ENCODE measurements at places on chromosomes 11 and 22. TPM values are rescaled to one million over a fixed set of nuclear protein-coding genes. Genes with fewer than 3 reads are reported as not detected.

The CXCR5 gene
- not detected for polyA plus RNA-seq

The AAMDC gene
- polyA plus RNA-seq, result 157 TPM

The RTN3 gene
- 116 TPM for polyA plus RNA-seq

The SCGB1C1 gene
- polyA plus RNA-seq, result not detected

The RASGRP2 gene
- 64.0 TPM for polyA plus RNA-seq

The CCDC15 gene
- 2.2 TPM for polyA plus RNA-seq

GRCh38 chr11:113475160-113475761 is at the start of gene DRD2:
DRD2 (minus strand) TSS chr11:113475398; CDS start chr11:113424651, 50,747 bp downstream.
- H3K4me1 ChIP-seq, result peaks cover 4% of the 10 kb centered on the region
- H3K36me3 ChIP-seq, result no peaks in the 10 kb centered on the region
- H3K4me3 ChIP-seq, result peak within 1 kb of the TSS; percentile 27
- peak; percentile 27 for DNase-seq
- H3K27ac ChIP-seq, result no peak within 1 kb of the TSS
- H3K27me3 ChIP-seq, result peaks cover 60% of the 10 kb centered on the region

DNA sequence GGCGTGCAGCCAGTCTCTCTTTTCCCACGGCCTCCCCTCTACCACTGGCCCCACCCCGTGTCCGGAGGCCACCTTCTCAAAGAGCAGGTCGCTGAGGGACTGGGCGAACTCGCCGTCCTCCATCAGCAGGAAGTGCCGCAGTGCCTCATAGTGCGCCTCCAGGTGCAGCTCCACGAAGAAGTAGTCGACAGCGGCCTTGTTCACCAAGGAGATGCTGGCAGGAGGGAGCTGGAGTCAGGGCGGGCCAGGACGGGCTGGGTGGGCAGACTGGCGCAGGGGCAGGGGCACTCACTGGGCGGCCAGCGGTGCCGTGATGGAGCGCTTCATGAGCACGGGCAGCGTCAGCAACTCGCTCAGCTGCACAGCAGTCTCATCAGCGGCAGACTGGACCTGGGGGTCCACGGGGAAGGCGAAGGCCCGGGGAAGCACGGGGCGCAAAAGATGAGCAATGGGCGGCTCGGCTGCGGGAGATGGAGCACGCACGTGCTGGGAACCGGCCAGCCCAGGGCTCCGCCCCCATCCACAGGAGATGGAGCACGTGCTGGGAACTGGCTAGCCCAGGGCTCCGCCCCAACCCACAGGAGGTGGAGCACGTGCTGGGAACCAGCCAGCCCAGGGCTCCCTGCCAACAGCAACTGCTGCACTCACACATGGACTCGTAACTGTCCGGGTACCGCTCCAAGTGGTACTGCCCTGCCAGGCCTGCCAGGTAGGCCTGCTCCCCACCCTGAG is 18.4 kb downstream of the SELENOO start:
- no peak overlapping the region for H3K4me3 ChIP-seq
- no peaks in the 10 kb centered on the region for H3K27me3 ChIP-seq
- H3K27ac ChIP-seq, result no peak overlapping the region
- no peaks in the 10 kb centered on the region for H3K4me1 ChIP-seq
- DNase-seq, result peak; percentile 47

DNA sequence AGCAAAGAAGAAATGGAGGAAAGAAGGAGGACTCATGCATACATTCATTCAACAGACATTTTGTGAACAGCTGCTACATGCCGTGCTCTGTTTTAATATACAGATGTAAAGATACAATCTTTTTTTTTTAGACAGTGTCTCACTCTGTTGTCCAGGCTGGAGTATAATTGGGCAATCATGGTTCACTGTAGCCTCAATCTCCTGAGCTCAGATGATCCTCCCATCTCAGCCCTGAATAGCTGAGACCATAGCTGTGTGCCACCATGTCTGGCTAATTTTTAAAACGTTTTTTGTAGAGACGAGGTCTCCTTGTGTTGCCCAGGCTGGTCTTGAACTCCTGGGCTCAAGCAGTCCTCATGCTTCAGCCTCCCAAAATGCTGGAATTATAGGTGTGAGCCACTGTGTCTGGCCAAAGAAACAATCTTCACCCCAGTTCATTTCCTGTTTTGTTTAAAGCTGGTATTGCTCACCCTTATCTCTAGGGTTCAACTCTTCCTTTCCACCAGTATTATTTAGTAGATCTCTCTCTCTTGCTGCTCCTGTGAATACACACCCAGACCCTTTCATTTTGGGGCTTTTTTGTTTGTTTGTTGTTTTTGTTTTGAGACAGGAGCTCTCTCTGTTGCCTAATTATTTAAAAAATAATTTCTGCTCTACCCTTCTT is 69.8 kb downstream of the RNF169 start:
- peaks cover 11% of the 10 kb centered on the region for H3K4me1 ChIP-seq
- no peak overlapping the region for H3K27ac ChIP-seq
- no peaks in the 10 kb centered on the region for H3K27me3 ChIP-seq

GRCh38 chr11:26837154-26837553 is 115.3 kb upstream of the SLC5A12 start:
- no peaks in the 10 kb centered on the region for H3K4me1 ChIP-seq
- no peak overlapping the region for H3K4me3 ChIP-seq
- DNase-seq, result no peak
- no peaks in the 10 kb centered on the region for H3K36me3 ChIP-seq

DNA sequence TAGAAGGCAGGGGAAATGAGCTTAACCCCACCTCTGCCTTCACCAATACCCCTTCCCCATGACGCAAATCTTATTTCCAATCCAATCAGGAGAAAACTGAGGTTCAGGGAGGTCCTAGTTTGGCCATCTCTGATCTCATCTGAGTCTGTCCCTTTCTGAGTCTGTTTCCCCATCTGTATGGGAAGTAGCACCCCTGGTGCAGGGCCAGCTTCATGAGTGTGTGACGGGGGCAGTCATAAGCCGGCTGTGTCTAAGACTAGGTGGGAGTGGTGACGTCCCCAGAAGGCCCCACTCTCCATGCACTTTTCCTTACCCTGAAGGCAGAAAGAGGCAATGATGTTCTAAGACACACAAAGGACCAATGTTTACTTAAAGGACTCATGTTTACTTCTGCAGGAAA is 72.3 kb downstream of the MN1 start:
- H3K4me3 ChIP-seq, result no peak overlapping the region
- DNase-seq, result no peak
- peaks cover 11% of the 10 kb centered on the region for H3K4me1 ChIP-seq
- no peaks in the 10 kb centered on the region for H3K27me3 ChIP-seq
- H3K36me3 ChIP-seq, result no peaks in the 10 kb centered on the region

DNA sequence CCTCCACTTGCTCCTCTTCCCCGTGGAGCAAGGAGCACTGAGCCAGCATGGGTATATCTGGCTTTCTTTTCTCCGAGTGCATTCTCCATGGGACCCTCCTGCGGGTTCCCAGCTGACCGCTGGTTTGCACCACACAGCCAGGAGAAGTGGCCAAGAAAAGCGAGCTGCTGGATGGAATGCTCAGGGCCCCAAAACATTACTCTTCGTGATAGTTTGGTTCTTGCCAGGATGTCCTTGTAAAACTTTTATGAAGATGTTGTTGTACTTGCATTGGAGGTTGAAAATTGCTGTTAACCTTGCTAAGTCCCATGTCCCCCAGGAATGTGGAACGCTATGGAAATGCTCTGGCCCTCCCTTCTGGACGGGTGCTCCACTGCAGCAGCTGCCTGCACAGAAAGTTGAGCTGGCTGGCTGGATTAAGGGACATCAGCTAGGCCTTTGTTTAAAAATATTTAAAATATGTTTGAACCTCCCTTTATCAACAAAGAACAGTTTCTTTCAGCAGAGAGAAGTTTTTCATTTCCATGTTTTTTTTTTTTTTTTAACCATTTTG is 68.7 kb downstream of the ZNRF3 start:
- H3K27me3 ChIP-seq, result no peaks in the 10 kb centered on the region
- H3K27ac ChIP-seq, result peak overlapping the region; percentile 8
- H3K4me3 ChIP-seq, result no peak overlapping the region
- no peak for DNase-seq

DNA sequence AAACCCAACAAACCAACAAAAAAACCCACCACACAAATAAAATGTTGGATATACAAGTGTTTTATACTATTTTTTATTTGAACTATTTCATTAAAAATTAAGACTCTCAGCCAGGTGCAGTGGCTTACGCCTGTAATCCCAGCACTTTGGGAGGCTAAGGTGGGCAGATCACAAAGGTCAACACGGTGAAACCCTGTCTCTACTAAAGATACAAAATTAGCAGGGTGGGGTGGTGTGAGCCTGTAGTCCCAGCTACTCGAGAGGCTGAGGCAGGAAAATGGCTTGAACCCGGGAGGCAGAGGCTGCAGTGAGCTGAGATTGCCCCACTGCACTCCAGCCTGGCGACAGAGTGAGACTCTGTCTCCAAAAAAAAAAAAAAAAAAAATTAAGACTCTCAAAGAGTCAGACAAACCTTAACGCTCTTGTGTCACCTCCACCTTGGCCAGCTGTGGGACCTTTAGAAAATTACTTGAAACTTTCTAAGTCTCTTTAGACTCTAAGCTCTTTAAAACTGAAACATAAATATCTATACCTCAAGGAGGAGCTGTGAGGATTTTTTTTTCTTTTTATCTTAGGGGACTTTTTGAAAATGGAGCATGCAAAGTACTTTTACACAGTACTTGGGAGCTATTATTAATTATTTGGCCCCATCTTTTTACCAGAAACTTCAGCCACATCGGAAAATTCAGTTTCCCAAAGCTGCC is 68.4 kb upstream of the CLNS1A start:
- no peaks in the 10 kb centered on the region for H3K4me1 ChIP-seq
- no peak for DNase-seq
- no peaks in the 10 kb centered on the region for H3K27me3 ChIP-seq
- H3K36me3 ChIP-seq, result peaks cover 7% of the 10 kb centered on the region
- no peak overlapping the region for H3K4me3 ChIP-seq
- no peak overlapping the region for H3K27ac ChIP-seq

- peaks cover 12% of the 10 kb centered on the region for H3K27me3 ChIP-seq
- H3K4me3 ChIP-seq, result no peak overlapping the region
- H3K36me3 ChIP-seq, result no peaks in the 10 kb centered on the region
- H3K27ac ChIP-seq, result no peak overlapping the region
- DNase-seq, result no peak
Observed at GRCh38 chr11:72157131-72157530, 21.6 kb downstream of the FOLR3 start.

DNA sequence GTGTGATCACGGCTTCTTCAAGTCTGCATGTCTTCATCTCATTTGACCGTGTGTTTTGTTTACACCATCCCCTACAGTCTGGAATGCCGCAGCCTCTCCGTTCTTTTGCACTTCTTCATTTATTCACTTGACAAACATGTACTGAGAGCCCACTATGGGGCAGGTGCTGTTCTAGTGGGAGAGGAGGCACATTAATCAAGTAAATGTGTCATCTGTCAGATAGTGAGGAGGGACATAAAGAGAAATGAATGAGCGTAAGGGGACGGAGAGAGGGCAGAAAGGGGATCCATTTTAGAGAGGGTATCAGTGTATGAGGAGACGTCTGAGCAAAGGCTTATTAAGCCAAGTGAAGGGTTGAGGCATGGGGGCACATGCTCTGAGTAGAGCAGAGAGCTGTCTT is 54.0 kb upstream of the CECR2 start:
- no peaks in the 10 kb centered on the region for H3K27me3 ChIP-seq
- no peak overlapping the region for H3K4me3 ChIP-seq
- no peak for DNase-seq
- no peak overlapping the region for H3K27ac ChIP-seq
- peaks cover 7% of the 10 kb centered on the region for H3K4me1 ChIP-seq

DNA sequence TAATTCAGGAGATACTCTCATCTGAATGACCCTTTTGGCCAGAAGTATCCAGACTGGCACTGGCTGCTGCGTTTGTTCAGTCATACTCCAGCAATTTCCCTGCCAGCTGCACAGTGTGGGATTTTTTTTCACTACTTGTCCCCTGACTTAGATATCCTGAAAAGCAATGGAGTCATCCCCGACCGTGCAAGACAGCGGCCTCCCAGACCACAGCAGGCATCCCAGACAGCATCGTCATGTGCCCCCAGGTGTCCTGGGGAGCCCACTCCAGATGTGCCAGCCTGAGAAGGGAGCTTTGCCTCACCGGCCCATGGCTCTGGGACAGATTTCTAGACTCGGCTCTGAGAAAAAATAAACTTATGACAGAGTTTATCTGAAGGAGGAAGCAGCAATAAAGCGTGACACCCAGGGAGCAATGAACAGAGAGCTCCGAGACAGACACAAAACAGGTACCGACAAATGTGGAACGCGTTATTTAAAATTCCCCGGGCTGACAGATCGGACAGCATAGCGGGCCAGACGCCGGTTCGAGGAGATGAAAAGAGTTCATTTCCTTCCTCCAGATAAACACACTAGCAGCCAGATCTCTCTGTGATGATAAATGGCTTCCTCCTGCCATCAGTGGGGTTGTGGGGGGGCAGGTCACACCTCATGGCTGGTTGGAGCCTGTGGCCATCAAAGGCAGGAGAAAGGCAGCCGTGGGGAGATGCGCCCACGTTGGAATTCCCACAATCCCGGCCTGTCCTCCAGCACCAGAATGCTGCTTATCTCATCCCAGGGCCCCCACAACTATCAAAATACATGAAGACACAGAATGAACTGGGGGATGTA is 106.4 kb upstream of the FGF3 start:
- no peak overlapping the region for H3K4me3 ChIP-seq
- H3K36me3 ChIP-seq, result no peaks in the 10 kb centered on the region
- DNase-seq, result no peak
- H3K27me3 ChIP-seq, result no peaks in the 10 kb centered on the region

DNA sequence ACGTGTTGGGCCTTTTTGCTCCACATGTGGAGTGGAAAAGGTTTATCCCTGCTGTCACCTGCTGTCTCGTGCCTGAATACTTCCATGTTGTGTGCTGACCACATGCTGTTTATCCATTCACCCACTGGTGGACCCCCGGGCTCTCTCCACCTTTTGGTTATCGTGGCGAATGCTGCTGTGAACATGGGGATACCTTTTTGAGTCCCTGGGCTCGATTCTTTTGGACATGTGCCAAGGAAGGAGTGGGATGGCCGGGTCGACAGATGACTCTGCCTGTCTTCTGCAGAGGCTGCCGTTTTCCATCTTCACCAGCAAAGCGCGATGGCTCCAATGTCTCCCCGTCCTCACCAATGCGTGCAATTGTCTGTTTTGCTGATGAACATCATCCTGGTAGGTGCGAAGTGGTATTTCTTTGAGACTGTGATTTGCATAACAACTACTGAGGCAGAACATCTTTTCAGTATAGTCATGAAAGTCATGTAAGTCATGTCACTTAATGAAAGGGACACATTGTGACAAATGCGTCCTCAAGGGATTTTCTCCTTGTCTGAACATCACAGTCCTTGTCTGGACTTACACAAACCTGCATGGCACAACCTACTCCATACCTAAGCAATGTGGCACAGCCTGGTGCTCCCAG is 758.7 kb downstream of the BRD1 start:
- H3K36me3 ChIP-seq, result no peaks in the 10 kb centered on the region
- no peak overlapping the region for H3K4me3 ChIP-seq
- peaks cover 4% of the 10 kb centered on the region for H3K4me1 ChIP-seq
- no peak for DNase-seq
- no peaks in the 10 kb centered on the region for H3K27me3 ChIP-seq

DNA sequence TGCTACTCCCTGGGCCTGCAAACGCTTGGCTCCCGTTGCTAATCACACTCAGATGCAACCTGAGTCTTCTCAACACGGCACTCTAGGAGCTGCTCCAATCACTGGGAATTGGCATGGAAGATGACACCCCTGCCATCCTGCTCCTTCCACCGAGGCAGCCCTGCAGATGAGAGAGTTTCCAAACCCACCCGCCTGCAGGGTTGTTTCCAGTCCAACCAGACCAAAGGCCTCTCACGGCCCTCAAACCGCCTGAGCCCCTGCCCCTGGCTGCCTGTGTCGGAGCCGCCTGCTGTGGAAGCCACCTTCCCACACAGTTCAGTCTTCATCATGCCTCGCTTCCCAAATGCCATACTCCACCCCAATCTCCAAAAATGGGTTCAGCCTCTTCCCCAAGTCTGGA is 36.8 kb upstream of the TP53I11 start:
- H3K27me3 ChIP-seq, result no peaks in the 10 kb centered on the region
- no peaks in the 10 kb centered on the region for H3K4me1 ChIP-seq
- H3K4me3 ChIP-seq, result no peak overlapping the region
- no peaks in the 10 kb centered on the region for H3K36me3 ChIP-seq
- no peak overlapping the region for H3K27ac ChIP-seq

Measured in cardiac muscle cell (in vitro differentiated cells and primary cell).